RPMI8226 (cell line): ENCODE measurements at places on chromosomes 7 and 10.

DNA sequence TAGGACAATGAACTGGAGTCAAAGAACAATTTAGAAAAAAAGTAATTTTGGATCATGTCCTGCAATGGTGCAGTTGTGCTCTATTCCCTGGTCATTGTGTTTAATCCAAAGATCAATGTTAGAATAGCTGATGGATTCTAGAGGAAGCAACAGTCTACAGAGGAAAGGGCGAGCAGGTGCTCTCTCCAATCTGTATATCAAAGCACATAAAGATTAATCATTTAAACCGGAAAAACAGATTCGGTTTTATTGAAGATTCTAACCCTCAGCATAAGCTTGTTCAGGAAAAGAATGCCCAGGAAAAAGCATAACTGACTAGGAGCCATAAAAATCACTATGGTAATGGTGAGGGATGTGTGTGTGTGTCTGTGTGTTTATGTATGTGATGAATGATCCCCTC lies 110.3 kb downstream of the MALRD1 start:
- no peak for DNase-seq

GRCh38 chr7:50362712-50363282 lies 58.3 kb downstream of the IKZF1 start:
- DNase-seq, result no peak

GRCh38 chr10:47370878-47371277 lies 13.2 kb downstream of the ZNF488 start:
- no peak for DNase-seq

- no peak for DNase-seq
Observed at GRCh38 chr7:25731846-25732245, 420.2 kb upstream of the NFE2L3 start.

DNA sequence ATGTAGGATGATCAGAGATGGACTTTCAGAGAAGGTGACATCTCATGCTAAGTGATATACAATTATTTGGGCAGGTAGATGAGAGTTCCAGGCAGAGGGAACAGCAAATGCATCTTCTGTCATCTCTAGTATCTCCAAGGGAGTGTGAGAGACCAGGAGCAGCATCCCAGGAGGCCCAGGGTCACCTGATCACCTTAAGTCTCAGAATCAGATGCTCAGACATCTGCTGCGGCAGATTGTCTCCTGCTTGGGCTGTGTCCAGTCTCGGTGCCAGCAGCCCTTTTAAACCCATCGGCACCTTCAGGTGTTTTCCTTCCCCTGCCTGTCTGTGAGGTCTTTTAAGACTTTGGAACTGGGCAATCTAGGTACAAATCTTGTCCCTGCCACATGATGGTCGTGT lies 690.6 kb downstream of the LRMDA start:
- no peak for DNase-seq
